NCI-H1694 (cell line): ENCODE measurements at places on chromosomes 6 and 20.

GRCh38 chr6:98946266-98946878, 1.4 kb downstream of the FBXL4 start:
- DNase-seq, result no peak

GRCh38 chr20:49411221-49411925, 71.1 kb downstream of the KCNB1 start:
- DNase-seq, result no peak

DNA sequence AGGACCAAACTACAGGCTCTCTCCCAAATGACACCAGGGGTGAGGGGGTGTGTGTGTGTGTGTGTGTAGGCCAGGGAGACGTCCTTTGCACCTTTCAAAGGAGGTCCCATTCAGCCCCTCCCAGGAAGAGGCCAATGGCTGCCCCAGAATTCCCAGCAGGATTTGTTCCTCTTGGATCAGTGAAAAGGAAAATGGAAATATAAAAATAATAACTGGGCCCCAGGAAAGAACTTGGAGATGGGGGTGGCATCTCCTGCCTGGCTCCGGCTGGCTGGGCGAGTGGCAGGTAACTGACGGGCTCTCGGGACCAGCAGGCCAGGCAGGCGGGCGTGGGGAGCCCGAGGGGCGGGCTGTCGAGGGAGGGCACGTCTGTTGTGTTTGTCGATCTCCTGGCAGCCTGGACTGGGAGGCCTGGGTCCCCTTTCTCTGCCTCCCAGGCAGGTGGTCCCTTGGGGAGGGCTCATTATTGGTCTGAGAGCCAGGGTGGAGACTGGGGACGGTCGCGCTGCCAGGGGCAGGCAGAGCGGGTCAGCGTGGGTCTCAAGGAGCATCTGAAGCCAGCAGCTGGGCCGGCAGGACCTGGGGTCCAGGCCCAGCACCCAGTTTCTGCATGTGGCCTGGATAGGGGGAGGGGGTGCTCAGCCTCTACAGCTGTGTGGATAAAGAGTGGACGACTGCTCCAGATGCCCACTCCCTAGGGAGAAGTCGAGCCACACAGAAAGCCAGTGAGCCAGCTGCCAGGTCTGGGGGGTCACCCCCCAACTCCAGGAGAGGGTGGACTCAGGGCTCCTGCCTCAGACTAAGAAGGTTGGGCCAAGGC, 3.1 kb downstream of the NOL4L start:
- no peak for DNase-seq

- no peak for DNase-seq
These were observed 71.7 kb upstream of the RIPPLY2 start for GRCh38 chr6:83781506-83781905.

DNA sequence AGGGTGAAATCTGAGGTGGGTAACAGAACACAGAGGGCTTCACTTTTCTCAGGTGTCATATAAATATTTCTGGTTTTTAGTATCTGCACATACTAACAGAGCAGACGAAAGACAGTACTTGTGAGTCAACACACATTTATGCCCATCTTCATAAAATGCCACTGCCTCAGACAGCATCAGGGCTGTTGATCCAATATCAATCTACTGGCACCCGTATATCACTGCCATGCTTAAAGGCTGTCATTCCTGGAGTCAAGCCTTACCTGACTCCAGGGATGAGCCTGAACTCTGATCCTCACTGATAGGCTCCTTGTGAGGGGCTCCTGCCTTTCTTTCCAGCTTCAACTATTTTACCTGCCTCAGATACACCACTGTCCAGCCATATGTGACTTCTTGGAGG, 595.7 kb downstream of the TFAP2B start:
- DNase-seq, result no peak

GRCh38 chr6:143164565-143165105, 103.9 kb downstream of the AIG1 start:
- DNase-seq, result no peak

GRCh38 chr6:19552076-19552475, 285.1 kb upstream of the ID4 start:
- DNase-seq, result no peak

DNA sequence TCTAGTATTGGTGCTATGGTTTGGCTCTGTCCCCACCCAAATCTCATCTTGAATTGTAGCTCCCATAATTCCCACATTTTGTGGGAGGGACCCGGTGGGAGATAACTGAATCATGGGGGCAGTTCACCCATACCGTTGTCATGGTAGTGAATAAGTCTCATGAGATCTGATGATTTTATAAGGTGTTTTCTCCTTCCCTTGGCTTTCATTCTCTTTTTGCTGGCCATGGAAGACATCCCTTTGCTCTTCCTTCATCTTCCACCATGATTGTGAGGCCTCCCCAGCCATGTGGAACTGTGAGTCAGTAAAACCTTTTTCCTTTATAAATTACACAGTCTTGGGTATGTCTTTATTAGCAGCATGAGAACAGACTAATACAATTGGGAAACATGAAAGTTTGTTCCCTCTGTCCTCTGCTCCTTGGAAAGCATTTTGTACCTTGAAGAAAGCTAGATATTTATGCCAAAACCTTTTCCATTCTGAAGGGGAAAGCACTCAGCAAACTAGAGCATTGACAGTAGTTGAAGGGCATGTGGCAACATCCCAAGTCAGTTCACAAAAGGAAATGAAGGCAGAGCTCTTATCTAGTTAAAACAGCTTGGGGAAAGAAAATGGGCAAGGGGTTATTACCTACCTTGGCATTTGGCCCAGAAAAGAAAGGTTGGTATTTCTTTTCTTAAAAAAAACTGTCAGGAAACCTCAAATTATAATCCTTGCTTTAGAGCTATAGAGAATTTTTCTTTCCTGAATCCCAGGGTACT, 10.7 kb upstream of the TNFAIP3 start:
- no peak for DNase-seq

- no peak for DNase-seq
These were observed 25.1 kb downstream of the FKBP5 start for GRCh38 chr6:35663447-35664235.

DNA sequence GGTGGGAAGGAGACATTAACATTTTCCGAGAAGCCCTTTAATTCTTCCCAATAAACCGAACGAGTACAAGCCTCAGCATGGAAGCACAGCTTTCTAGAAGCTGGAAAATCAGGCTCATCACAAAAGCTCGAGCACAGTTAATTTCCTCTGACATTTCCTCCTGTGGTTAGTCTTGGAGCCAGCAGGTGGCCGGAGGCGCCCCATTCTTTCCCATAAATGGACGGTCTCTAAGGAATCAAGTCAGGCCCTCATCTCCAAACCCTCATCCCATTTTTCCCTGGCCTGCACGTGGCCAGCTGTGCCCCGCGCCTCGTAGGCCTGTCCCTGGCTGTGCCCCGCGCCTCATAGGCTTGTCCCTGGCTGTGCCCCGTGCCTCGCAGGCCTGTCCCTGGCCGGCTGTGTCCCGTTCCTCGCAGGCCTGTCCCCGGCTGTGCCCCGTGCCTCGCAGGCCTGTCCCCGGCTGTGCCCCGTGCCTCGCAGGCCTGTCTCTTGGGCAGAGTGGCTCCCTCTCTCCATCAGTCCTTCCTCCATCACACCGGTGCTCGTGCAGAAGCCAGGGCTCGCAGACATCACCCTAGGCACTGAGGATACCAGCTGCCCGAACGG, 19.7 kb upstream of the NTSR1 start:
- no peak for DNase-seq
